AG04449 (cell line): ENCODE measurements at places on chromosomes 7 and 10.
A peak's percentile ranks its signal among the peaks of the same experiment; 100 is the strongest.

- no peak for DNase-seq
Measured at GRCh38 chr7:116339564-116339963, 129.2 kb downstream of the TES start.

- no peak for DNase-seq
Measured at GRCh38 chr7:135957627-135958026, 19.5 kb downstream of the MTPN start.

GRCh38 chr7:65338346-65338745 is 35.3 kb upstream of the ZNF92 start:
- no peak for DNase-seq

DNA sequence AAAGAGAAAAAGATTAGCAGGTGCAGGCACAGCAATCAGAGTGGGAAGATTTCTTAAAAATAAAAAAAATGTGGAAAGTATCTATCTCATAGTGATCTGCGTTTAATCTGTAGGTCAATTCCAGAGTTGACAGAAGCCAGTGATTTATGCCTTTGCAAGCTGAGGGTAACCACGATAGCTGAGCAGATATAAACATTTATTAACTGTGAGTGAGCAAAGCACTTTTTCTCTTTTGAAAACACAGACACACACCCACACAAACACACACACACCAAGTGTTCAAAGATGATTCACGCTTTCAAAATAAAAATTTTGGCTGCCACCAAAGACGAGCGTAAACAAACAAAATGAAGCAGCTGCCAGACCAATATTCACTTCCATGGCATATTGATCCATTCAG is 243.2 kb upstream of the SLC26A5 start:
- DNase-seq, result no peak

- no peak for DNase-seq
Measured at GRCh38 chr10:124647421-124648130, 96.6 kb downstream of the FAM53B start.

DNA sequence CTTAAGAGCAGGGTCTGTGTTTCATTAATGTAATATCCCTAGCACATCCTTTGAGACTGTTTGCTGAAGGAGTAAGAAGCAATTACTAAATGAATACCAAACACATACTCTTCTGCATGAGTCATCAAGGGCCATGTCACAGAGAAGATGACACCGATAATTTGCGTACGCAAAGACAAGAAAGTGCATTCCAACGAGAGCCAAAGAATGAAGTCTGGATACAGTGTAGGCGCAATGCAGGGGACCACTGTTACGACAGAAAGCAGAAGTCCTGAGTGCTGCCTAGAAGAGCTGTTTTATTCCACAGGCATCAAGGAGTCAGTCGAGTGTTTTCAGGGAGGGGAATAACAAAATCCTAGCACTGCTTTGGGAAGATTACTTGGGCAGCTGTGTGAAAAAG is 62.7 kb downstream of the VPS41 start:
- no peak for DNase-seq

- no peak for DNase-seq
Measured at GRCh38 chr10:11180228-11180627, 162.6 kb downstream of the CELF2 start.

DNA sequence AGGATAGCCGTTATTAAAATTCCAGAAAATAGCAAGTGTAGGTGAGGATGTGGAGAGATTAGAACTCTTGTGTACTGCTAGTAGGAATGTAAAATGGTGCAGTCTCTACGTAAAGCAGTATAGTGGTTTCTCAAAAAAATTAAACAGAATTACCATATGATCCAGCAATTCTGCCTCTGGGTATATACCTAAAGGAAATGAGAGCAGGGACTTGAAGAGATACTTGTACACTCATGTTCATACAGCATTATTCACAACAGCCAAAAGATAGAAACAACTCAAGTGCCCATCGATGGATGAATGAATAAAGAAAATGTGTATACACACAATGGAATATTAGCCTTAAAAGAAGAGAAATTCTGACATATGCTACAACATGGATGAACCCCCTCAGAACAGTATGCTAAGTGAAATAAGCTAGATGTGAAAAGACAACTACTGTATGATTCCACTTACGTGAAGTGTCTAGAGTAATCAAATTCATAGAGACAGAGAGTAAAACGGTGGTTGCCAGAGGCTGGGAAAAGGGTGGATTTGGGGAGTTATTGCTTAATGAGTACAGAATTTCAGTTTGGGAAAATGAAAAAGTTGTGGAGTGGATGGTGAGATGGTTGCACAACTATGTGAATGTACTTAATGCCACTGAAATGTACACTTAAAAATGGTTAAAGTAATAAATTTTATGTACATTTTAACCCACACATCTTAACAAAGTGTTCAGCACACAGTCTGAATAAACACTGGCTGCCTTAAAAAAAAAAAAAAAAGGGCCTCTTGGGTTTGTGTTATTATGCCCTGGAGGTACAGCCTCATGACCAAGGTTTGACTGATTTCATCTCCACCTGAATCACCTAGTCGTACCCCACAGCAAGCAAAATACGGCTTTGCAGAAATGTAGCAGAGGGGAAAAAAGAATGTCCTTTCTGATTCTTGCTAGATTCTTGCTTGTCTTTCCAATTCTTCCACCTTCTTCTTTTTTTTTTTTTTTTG is 26.2 kb downstream of the BUB3 start:
- no peak for DNase-seq

- DNase-seq, result no peak
Measured at GRCh38 chr10:6012121-6012905, 35.0 kb upstream of the IL15RA start.

- peak; percentile 94 for DNase-seq
Measured at GRCh38 chr10:62048919-62049623, 147.6 kb downstream of the ARID5B start.

DNA sequence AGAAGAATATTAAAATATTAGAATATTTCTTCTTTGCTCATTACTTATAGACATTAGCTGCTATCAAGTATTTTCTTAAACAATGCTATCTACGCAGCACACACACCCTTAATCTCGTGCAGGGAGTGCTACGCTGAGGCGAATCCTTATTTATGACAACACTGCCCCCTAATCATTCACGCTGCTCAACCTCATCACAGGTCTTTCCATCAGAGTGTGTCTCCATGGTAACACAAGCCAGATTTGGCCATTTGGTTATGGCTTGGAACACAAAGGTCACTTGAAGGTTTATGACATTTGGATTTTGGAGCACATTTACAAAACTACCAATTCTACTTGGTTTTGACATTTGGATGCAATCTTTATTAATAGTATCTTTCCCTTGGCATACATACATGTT is 45.4 kb upstream of the MYO3A start:
- no peak for DNase-seq
